Activated CD8-positive, alpha-beta memory T cell treated with anti-CD3 and anti-CD28 coated beads for 24 hours (primary cell): ENCODE measurements at places on chromosomes 2 and 18.
A peak's percentile ranks its signal among the peaks of the same experiment; 100 is the strongest.

DNA sequence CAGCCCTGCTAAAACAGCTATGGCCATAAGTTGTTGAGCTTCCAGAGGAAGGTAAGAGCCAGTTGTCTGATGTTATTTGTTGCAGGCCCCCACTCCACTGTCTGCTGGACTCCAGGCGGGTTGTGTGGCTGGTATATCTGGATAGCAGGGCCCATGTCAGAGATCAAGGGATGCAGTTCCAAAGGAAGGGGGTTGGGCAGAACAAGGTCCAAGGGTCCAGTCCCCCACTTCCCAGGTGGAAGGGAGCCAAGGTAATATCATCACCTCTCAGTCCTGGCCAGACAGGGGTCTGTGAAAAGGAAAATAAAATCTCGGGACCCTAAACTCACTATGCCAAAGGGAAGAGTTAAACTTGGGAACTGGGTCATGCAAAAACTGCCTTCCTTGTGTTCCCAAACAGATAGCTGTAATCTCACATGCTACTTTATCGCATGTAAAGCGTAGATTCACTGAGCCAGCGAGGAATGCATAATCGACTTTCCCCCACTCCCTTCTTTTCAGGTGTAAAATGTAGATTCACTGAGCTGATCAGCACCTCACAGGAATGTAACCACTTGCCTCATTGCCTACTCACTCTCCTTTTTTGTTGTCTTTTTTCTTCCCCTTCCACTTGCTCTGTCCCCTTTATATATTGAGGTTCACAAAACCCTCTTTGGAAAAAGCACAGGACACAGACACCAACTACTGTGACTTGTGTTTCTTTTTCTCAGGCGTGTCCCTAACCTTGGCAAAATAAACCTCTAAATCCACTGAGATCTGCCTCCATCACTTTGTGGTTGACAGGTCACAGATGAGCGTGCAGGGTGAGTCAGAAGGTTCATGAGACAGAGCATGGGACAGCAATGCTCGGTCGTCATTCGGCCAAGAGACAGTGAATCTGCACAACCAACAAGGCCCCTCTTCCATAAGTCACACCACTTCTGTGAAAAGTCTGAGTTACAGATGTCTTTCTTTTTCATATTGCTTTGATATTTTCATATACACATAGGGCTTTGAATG lies 255.3 kb upstream of the SIX2 start:
- DNase-seq: no peak

DNA sequence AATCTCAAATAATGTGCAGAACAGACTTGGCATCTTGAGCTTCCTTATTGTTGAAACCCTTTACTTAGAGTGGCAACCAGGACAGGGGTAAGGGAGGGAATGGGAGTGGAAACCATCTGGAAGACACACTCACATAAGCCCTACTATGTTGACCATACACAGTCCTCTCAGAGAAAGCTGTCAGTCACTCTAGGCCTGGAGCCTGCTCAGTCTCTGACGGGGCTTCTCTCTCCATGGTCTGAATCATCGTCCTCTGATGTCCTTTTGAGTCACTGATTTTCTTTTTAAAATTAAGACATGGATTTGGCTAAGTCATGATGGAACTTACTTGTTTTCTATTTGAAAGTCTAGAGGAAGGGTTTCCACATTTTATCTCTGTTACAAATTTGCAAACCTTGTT lies 74.0 kb downstream of the MYO1B start:
- DNase-seq: no peak

GRCh38 chr18:7256618-7257425 lies 25.9 kb downstream of the LRRC30 start:
- no peak for DNase-seq

DNA sequence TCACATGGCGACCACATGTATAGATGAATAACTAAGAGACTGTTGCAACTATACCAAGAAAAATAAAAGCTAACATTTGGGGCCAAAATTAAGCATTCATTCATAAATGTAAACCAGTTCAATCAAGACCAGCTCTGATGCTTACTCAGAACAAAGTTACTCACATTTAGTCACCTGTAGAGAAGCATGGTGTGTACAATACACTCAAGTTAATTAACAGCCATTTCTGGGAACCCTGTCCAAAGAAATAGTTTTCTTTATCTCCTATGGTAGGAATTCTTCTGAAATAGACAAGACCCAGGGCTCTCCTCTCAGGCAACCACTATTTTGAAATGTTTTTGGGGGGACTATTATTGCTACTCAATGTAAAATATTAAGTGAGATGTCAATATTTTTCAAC lies 1.6 kb downstream of the SCN3A start:
- no peak for DNase-seq

DNA sequence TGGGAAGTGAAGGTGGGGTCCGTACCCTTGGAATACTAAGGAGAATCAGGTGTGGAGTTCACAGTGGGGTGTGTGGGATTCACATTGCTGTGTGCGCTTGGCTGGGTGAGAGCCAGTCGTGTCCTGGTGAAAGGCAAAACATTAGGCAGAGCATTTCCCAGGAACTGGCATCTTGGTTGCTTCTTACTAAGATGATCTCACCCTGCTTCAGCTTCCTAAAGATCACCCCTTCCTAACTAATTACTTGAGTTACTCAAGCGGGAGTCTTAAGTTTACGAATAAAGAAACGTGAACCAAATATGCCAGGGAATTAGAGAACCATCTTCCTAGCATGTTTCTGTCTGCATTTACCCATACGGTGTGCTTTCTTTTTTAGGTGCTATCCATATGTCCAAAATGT lies 122.9 kb downstream of the NCK2 start:
- no peak for DNase-seq

DNA sequence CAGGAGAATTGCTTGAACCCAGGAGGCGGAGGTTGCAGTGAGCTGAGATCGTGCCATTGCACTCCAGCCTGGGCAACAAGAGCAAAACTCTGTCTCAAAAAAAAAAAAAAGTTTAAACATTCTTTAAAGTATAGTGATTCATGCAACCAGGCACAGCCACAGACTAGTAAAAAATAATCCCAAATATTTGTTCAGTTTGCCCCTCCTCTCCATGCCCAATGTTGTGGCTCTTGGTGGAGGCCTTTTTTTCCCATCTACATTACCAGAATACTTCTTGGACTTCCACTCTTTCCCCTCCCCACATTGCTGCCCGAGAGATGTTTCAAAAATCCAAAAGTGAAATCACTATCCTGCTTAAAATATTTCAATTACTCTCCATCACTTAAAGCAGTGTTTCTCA lies 5.1 kb upstream of the MALT1 start:
- DNase-seq: no peak

DNA sequence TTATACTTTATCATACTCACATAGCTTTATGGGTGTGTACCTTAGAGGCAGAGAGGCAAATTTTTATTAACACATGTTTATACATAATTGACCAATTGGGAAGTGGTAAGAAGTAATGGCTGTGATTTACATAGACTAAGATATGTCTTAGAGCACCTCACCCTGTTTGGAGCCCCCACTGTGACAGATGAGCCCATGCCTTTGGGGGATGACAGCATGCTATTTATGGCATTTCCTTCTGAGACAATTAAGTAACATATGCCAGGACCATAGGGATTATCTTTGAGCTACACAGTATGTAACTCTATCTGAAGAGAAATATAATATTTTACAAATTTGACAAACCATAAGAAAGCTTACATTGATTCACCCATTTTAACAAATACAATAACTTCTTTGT lies 1655.3 kb upstream of the ACVR2A start:
- DNase-seq: no peak

- no peak for DNase-seq
These were observed 294.5 kb downstream of the CNTNAP5 start for GRCh38 chr2:124319577-124319976.

- no peak for DNase-seq
These were observed 178.1 kb upstream of the CYP26B1 start for GRCh38 chr2:72325592-72326422.

- DNase-seq: no peak
These were observed 143.5 kb downstream of the ACKR3 start for GRCh38 chr2:236712961-236713673.

DNA sequence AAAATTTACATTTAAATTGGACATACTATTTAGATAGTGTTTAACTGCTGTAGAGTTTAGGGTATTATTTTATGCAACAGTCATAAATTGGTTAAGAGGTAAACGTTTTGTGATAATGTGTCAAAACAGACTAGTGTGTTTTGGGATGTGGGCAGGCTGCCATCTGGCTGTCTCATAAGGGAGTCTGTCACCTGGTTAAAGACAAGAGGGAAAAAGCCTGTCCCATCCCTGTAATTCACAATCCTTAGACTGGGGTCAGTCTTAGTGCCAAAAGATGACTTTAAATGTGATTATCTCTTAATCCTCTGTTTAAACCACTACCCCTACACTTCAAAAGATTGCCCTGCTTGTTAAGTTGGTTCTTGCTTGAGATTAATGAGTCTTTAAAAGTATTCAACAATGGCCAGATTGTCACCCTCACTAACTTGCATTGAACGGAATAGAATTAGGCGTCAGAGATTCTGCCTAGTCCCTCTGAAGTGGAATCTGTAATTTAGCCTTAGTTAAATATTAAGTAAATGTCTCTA lies 59.2 kb downstream of the SGPP2 start:
- DNase-seq: no peak

GRCh38 chr2:44981714-44982108 lies 27.5 kb downstream of the SIX2 start:
- peak; percentile 84 for DNase-seq

GRCh38 chr2:196274387-196274809 lies 103.0 kb upstream of the STK17B start:
- DNase-seq: no peak

DNA sequence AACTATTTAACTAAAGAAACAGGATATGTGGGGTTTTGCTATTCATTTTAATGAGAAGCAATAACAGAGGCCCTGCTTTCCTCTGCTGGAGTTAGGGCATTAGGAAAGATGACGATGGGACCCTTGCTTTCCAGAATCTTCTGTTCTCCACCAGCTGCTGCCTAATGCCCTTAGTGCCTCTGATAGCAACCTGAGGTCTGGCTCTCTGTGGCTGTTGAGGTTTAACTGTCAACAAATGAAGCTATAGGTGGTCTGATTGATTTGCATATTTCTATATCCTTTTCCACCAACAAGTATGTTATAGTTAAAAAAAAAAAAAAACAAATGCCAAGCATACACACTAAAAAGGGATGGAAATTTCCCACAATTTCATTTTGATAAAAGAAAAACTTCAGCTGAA lies 115.1 kb upstream of the NCK2 start:
- DNase-seq: no peak

DNA sequence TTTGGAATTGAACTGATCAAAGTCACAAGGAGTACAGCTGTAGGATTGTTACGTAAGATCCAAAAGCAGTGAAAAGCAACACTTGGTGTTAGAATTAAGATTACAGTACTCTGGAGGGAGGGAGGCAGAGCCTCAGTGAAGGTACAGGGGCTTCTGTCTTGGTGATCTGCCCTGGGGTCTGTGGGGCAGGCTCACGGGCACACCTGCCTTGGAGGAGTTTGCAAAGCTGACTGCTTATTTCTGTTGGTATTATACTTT lies 114.9 kb downstream of the NCK2 start:
- DNase-seq: no peak

DNA sequence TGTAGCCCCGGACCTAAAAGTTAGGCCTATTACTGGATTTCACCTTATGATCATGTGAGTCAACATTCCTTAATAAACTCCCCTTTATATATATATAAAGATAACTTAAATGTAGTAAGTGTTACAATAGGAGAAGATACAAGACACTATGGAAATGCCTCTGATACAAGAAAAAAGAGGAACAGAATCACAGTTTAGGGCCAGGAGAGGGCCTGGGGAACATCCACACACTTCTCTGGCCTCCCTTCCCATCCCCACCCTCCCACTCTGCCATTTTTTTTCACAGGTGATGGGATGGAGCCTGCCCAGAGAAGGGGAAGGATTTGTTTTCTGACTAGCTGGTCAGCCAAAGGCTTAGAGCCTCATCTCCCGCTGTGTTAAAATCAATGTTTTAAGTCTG lies 6.4 kb downstream of the CDC42EP3 start:
- DNase-seq: no peak

GRCh38 chr2:234528410-234529148 lies 31.7 kb upstream of the ARL4C start:
- DNase-seq: no peak

GRCh38 chr2:220811115-220811514 lies 761.0 kb downstream of the EPHA4 start:
- no peak for DNase-seq

DNA sequence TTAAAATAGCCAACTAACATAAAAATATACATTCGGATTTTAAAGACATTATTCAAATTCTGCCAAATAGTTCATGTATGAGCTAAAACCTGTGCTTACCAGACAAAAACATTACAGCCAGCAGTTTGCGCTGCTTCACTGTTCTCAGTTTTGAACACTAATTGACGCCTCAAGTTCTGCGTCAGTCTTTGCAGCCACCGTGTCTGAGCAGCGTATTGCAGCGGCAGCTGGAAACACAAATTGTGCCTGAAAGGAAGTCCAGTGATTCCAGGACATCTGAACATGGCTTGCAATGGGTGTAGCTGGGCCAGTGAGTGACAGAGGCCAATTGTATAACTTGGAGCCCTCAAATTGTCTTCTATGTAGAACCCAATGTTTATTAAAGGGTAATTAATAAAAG lies 267.6 kb downstream of the TFCP2L1 start:
- DNase-seq: no peak

DNA sequence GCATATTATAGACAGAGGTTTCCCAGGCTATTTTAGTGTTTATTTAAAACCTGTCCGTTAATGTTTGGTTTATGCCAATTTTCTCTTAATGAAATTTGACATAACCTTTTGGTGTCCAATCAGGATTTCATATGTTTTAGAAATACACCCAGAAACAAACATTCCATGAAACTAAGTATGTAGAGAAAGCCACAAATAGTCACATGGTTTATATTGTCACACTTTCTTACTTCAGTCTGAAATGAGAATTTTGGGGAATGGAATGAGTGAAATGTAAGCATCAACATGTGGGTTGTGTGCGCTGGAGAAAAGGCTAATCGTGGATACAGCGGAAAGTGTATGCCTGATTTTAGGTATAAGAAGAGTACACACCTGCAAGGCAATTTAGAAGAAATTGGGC lies 277.0 kb upstream of the RAB12 start:
- DNase-seq: no peak

DNA sequence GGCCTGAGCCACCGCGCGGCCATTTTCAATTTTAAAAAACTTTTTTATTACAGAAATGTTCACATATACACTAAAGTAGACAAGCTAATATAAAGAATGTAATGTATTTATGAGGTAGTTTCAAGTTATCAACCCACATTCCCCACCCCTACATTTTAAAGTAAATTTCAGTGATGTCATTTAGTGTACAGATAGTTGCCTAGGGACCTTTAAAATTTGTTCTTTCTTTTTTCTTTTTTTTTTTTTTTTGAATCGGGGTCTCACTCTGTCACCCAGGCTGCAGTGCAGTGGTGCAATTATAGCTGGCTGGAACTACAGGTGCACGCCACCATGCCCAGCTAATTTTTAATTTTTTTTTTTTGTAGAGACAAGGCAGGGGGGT lies 2.6 kb upstream of the LIMS1 start:
- DNase-seq: no peak

DNA sequence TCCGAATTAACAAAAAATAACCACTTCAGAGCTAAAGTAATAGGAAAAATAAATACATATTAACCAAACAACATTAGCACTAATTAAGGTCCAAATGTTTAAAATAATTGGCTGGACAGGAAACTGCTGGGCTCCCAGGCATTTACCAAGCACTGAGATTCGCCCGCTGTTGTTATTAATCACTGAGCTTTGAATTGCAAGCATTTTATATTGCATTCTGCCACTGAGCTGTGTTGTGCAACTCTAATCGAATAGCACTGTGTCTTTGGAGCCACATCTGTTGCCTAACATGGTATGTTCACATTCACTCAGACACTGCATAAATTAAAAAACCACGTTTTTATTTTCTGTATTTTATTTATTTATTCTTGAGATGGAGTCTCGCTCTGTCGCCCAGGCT lies 88.9 kb downstream of the SOWAHC start:
- no peak for DNase-seq
